Iris pigment epithelial cell (primary cell): ENCODE measurements at places on chromosomes 6 and 20.
A peak's percentile ranks its signal among the peaks of the same experiment; 100 is the strongest.

DNA sequence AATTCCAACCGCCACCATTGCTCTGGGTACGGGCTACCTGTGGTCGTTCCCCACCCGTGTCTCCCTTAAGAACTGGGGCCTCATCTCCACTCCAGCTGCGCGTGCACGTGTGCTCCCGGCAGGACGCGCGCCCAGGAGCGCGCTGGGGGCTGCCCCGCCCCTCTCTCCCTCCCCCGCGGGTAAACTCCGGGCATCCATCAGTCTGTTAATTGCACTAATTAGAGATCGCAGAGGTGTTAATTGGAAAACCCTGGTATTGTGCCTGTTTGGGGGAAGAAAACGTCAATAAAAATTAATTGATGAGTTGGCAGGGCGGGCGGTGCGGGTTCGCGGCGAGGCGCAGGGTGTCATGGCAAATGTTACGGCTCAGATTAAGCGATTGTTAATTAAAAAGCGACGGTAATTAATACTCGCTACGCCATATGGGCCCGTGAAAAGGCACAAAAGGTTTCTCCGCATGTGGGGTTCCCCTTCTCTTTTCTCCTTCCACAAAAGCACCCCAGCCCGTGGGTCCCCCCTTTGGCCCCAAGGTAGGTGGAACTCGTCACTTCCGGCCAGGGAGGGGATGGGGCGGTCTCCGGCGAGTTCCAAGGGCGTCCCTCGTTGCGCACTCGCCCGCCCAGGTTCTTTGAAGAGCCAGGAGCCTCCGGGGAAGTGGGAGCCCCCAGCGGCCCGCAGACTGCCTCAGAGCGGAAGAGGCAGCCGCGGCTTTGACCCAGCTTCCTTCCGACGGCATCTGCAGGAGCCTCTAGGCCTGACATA lies 14.4 kb downstream of the FOXP4 start:
- no peak for DNase-seq

DNA sequence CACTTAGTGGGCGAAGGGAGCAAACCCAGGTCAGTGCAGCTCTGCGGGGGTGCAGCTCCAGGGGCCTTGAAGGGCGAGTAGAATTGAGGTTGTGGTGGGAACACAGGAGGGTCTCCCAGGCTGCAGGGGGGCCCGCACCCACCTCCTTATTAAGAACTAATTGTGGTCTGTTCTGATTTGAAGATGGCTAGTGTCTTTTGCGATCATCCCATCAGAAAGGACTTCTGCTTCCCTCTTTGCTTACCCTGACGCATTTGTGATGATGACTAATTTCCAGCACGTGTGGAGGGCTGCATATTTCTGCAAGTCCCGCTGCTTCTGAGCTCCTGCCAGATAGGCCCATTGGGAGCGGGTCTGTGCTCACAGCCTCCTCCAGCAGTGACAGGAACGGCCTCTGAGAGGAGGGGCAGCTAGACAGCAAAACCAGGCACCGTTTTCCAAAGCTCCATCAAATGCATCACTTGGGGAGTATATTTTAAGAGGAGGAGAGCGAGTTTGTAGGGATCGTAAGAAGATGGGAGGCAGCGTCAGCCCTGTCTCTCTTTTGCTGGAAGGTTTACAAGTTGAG lies 268.9 kb downstream of the CDH4 start:
- peak; percentile 60 for DNase-seq

DNA sequence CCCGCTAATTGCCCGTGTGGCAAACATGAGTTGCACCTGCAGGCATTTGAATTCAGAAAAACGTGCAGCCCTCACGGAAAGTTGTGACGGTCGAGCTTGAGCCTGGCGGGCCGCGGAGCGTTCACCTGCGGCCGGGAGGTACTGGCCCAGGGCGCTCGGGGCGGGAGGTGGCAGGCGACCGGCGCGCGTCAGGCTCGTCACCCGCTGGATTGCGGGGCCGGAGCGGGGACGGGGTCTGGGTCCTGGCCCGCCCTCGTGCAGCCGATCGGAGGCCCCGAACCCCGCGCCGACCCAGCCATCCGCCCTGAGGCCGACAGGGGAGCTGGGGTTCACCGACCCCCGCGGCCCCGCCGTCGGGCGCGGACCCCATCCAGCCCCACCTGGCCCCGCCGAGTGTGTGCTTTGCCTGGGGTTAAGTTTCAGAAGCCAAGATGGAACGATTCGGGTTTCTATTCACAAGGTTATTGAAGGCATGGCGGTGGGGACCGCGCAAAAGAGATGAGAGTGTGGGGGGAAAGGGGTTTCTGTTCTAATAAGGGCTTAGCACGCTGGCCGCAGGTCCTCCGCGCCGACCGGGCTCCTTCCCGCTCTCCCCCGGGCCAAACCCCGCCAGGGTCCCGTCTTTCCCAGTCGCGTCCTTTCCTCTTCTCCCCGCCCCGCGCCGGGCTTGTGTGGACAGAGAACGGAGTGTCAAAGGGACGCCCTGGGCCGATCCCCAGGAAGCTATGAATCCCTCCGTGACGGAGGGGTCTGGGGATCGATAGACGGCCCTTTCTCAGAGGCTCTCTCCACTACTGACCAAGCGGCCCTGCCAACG lies 1.6 kb upstream of the HEY2 start:
- DNase-seq, result no peak

DNA sequence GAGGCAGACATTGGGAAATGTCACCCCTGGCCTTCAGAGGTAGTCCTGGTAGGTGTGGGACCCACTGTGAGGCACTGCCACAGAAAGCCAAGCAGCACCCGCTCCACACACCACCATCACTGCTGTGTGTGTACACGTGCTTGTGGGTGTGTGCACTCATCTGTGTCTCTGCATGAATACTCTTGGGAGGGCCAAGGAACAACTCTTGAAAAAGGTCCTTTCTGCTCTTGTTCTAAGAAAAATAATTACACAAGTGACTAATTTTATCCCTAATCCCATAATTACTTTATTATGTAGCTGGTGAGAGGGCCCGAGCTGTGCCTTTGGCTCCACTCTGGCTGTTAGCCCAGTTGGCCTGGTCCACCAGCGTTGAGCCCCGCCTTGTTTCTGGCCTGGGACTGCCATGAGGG lies 21.7 kb upstream of the EPB41L1 start:
- DNase-seq, result no peak

- no peak for DNase-seq
These were observed 63.2 kb downstream of the MAP3K5 start for GRCh38 chr6:136728976-136729515.

GRCh38 chr20:44614525-44614924 lies 32.1 kb downstream of the PKIG start:
- no peak for DNase-seq

GRCh38 chr20:6663751-6664388 lies 103.6 kb upstream of the BMP2 start:
- DNase-seq, result peak; percentile 46

DNA sequence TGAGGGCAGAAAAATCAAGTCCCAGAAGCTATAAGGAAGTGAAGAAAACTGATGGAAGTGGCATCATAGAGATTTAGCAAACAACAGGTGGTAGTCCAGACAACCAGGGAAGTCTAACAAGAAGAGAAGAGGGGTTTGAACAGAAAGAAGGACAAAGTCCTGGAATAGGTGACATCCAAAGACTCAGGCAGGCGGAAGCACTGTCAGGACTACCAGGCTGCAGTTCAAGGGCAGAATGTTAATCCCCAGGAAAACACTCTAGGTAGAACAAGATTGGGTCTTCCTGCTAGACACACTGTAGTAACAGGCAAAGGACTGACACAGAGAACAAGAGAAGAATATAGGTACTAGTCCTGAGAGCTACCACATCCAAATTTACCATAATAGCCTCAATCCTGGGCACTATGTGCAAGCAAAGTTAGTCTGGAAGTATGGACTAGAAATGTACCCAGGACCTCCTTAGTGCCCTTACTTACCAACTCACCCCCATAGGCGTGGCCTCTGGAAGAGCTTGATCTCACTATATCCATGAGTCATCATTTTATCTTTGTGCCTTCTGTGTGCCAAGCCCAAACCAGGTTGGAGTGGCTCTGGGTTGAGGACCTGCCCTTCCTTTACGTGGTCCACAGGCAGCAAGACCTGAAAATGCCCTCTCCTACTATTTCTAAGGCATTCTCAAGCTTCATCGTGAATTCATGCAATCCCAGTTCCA lies 2.2 kb upstream of the EPB41L2 start:
- DNase-seq, result no peak

DNA sequence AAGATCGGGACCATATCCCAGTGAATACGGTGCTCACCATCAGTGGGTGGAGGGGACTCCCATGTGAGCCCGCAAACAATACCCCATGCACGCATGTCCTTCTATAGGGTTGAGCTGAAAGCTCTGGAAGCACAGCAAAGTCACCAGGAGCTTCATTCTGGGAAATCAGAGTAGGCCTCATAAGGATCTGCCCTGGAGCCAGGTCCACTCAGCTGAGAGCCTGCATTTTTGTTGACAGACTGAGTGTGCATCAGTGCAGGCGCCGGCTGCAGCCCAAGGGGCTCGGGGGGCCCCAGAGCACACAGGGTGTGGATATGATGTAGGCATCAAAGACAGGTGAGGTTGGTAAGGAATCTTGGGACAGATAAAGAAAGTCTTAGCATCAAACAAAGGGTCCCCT lies 79.8 kb upstream of the CD93 start:
- no peak for DNase-seq

- DNase-seq, result no peak
These were observed 30.7 kb upstream of the MYLIP start for GRCh38 chr6:16098211-16098610.

GRCh38 chr6:104462811-104463599 lies 396.7 kb downstream of the HACE1 start:
- DNase-seq, result peak; percentile 39

- no peak for DNase-seq
These were observed 93.1 kb upstream of the HEY2 start for GRCh38 chr6:125656287-125656870.

DNA sequence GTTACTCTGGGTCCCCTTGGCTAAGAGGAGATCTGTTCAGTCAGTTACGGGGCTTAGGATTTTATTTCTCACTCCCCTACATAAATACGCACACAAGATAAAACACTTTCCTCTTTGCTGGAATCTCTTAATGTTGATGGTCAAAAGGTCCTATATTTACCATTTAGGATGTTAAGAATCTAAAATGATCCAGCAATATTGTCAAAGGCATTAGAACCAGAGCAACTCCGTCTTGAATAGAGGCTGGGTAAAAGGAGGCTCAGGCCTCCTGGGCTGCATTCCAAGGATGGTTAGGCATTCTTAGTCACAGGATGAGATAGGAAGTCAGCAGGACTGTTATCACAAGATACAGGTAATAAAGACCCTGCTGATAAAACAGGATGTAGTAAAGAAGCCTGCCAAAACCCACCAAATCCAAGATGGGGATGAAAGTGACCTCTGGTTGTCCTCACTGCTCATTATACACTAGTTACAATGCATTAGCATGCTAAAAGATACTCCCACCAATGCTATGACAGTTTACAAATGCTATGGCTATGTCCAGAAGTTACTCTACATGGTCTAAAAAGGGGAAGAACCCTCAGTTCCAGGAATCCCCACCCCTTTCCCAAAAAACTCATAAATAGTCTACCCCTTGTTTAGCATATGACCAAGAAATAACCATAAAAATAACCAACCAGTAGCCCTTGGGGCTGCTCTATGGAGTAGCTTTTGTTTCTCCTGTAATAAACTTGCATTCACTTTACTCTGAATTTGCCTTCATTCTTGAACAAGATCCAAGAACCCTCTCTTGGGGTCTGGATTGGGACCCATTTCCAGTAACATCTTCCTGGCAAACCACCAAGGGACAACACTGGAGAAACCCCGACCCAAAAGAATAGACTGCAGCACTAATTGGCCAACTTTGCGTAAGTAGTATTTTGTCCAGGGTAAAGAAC lies 107.5 kb downstream of the DTNBP1 start:
- no peak for DNase-seq

DNA sequence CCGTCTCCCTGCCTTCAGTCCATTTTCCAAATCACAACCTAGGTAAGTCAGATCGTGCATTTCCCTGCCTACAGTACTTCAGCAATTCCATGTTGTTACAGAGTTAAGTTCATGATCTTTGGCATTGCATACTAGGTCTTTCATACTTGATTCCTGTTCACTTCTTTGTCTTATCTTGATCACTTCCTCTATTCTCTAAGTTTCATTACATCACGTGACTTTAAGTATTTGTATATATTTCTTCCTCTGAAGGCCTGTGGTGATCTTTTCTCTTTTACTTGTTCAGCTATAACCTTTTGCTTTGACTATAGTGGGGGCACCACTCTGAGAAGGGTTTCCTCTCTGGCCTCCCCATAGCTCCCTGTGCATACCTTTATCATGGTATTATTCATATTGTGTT lies 100.2 kb downstream of the TRMT11 start:
- no peak for DNase-seq

DNA sequence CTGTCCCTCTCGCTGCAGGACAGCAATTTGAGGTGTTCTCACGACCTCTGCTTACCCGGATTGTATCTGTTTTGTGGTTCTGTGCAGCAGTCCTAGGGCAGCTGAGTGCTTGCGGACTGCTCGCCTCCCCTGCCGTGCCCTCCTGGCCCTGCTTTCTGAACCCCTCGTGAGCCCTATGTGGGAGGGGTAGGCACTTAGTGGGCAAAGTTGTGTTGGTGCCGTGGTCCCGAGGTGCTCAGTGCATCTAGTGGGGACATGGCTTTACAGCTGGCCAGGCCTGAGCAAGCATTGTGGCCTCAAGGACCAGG lies 5.2 kb downstream of the TMEM181 start:
- no peak for DNase-seq

DNA sequence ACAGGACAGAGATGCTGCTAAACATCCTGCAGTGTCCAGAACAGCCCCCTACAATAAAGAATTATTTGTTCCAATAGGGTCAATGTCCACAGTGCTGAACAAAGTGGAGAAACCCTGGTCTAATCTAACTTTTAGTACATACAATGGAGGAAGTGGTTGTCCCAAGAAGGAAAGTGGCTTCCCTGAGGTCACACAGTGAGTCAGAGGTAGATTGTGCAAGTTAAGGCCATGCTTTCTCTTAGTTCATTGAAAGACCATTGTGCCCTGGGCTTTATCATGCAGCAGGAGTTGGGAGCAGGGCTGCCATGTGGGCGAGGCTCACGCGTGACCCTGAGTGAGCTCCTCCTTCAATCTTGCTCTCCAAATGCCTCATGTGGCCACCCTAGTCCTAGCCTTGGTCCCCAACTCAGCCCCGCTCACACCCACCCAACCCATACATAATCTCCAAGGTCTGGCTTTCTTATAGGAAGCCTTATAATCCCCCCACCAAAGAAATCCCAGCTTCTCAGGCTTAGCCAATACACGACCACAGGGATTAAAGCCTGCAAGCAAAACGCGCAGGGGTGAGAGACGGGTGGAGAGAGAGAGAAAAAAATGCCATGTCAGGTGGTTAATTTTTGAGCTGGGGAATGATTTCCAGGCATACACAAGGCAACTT lies 19.9 kb downstream of the SLC13A3 start:
- peak; percentile 47 for DNase-seq

- no peak for DNase-seq
These were observed 16.3 kb upstream of the HM13 start for GRCh38 chr20:31497838-31498540.

GRCh38 chr20:61659994-61660346 lies 405.7 kb downstream of the TAF4 start:
- no peak for DNase-seq

- DNase-seq, result no peak
These were observed 503 bp upstream of the ZC2HC1B start for GRCh38 chr6:143863771-143864170.

DNA sequence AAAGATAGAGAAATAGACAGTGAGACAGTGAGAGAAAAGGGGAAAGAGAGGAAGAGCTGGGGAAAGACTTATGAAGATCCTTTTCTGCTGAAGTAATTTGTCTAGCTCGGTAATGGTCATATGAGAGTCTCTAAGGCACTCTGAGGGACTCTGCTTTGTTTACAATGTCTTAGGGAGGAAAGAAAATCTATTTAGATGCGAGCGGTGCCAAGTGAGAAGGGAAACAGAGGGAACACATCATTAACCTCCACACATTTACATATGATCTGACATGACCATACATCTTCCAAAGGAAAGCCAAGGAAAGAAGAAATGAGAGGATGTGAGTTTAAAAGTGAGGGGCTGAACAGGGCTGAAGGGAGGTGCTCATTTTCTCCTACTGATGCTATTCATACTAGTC lies 862.3 kb upstream of the CITED2 start:
- no peak for DNase-seq
